Stromal cell of bone marrow (primary cell): ENCODE measurements at places on chromosomes 16 and 17.

- no peak for DNase-seq
Observed at GRCh38 chr17:77990301-77990700, 31.8 kb downstream of the TNRC6C start.

- DNase-seq = no peak
Observed at GRCh38 chr17:10600571-10600970, 51.1 kb upstream of the MYH2 start.

DNA sequence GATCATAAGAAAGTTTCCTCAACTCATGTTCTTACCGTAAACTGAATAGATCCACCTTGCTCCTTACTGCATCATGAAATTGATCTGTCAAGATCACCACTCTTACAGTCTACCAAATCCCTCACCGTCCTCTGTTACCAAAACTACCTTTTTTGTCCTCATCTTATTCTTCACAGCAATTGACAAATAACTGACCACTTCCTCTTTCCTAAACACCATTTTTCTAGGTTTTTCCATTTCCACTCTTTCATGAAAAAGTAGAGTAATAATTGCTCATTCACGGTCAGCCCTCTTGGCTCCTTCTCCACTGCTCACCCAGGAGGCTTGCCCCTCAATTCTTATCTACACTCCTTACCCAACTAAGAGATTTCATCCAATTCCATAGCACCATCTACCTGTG, 44.9 kb downstream of the ABCA5 start:
- DNase-seq = no peak

DNA sequence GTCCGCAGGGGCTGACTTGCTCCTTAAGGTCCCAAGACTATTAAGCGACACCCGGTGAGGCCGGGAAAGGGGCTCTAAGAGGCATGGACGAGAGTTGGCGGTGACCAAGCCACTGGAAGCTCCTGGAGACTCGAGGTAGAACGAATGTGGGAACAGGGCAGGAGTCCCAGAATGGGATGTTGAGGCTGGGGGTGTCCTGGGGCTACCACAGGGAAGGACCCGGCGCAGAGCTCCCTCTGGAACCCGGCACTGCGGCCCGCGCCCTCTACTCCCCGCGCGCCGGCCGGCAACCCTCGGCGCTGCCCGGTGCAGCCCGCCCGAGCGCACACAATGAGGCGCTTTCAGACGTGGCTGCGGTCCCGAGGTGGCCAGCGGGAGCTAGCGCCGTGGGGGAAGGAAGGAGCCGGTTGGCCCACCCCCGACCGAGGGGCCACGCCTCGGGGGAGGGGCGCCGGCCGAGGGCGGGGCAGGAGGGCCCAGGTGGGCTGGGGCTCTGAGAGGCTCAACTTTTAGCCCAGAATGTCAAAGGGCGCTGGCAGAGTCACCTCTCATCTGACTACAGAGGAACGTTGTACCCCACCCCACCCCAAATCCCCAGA, at the start of gene CHST6:
TSS of gene CHST6 (minus strand) at position 366 of the 599 bp plus-strand sequence. CDS start 15,613 bp downstream, outside the sequence.
- DNase-seq = no peak

- DNase-seq = no peak
Observed at GRCh38 chr17:75920045-75920560, 15.4 kb upstream of the MRPL38 start.

- no peak for DNase-seq
Observed at GRCh38 chr17:58375256-58375655, 23.3 kb upstream of the SUPT4H1 start.

- DNase-seq = no peak
Observed at GRCh38 chr16:67845291-67846062, 1.3 kb upstream of the NUTF2 start.

GRCh38 chr16:69693916-69694315, 32.4 kb downstream of the NQO1 start:
- no peak for DNase-seq

- DNase-seq = no peak
Observed at GRCh38 chr16:5065813-5066212, at the start of gene C16orf89. Gene C16orf89 (minus strand): TSS chr16:5065956. CDS start chr16:5065908, 48 bp downstream.

DNA sequence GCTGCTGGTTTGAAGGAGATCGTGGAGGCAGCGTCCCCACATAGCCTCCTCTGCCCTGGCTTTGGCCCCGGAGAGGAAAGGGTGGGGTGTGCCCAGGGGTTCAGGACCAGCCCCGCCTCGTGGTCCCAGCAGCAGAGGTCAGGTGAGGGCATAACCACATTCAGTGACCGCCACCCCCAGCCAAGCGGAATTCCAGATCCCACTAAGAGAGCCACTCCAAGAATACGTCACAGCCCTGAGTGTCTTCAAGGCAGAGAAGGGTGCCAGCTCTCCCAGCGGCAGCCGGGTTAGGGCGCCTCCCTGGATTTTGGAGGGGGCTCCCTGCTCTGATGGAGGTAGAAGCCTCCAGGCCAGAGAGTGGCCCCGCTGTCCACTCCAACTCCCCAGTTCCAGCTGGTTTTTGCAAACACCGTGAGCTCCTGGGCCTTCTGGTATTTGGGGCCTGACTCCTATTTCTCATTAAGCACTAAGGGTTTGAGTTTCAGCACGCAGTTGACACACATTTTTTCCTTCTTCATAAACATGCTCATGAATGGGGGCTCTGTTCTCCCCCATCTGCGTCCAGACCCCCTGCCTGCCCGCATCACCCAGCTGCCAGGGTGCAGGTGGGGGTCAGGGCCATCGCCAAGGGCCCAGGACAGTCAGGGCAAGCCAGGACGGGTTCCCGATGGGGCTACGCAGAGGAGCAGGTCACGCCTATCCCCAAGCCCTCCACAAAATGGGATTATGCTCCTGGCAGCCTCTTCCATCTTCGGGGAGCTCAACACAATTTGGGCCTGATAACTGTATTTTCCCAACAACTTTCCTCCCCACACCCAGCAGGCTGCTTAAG, 98.4 kb upstream of the PLCG2 start:
- no peak for DNase-seq

DNA sequence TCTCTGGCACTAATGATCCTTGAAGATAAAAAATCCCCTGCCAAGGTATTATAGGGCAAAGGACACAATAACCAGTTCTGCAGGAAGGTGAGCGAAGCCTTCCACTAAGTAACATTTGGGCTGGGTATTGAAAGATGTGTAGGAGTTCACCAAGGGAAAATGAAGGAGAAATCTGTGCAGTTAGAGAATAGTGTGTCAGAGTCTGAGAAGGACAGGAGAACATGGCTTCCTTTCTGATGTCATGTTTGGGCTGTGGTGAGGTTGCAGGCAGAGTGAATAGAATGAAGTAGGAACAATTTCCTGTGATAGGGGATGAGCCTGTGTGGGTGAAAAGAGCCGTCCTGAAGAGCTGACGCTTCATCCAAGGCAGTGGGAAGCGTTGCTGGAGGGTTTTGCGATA, 24.1 kb upstream of the CIITA start:
- no peak for DNase-seq

GRCh38 chr17:13127921-13128602, 110.2 kb upstream of the ELAC2 start:
- DNase-seq = no peak

DNA sequence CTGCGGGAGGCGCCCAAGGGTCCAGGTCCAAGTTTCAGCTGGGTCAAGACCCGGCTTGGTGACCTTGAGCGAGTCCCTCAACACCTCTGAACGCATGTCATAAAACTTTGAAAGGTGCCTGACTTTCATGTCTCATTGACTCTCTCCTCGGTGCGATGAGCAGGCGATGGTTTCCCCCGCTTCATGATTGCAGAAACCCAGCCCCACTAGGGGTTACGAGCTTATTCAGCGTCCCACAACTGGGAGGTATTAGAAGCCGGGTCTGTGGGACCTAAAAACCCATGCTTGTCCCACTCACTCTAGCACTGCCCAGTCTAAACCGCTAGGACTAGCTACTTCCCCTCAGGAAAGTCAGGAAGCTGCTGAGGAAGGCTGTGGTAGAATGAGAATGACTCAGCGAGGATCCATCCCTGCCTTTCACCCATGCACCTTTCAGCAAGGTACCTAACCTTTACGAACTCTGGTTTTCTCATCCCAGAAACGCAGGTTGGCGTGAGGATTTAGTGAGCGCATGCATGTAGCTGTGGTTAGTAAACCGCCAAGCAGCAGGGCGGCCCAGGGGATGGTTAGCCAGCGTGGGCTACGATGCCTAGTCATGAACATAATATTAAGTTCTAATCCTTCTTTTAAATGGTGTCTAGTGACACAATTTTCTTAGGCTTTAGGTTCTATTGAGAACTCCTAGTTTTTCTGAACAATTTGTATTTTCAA, 26.2 kb upstream of the RFFL start:
- DNase-seq = no peak

GRCh38 chr16:55437625-55438024, 41.4 kb upstream of the MMP2 start:
- DNase-seq = peak; percentile 71

- no peak for DNase-seq
Observed at GRCh38 chr17:17888821-17889220, 52.0 kb upstream of the SREBF1 start.

DNA sequence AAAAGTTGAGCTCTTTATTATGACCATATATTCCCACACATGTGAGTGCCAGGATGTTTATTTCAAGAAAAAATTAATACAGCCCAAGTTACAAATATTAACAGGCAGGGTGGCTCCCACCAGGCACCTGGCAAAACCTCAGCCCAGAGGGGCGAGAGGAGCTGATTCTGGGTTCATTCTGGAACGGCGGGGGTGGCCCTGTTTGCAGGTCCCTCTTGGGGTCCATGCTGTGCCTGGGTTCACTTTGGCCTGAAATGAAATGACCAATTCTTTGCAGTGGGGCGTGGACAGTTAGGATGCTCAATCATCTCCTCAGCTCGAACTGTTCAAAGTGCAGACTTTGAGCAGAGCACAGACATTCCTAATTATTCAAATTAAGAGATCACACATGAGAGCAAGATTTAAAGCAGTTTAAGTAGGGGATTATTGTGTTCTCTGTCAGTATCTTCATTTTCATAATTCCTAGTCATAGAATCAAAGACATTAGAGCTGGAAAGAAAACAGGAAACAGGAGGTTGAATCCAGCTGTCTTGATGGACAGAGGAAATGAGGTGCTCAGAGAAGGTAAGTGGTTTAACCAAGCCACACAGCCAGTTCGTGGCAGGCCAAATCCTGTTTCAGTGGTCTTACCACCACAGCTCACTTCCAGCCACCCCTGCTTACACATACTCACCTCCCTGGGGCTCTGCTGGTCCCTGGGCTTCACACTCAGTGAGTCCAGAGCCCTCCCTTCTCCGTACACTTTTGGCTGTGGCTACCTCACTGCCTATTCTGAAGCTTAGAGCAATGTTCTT, 363.9 kb upstream of the TNRC6C start:
- DNase-seq = no peak

- DNase-seq = no peak
Observed at GRCh38 chr16:4266372-4266771, 6.5 kb downstream of the TFAP4 start.

GRCh38 chr17:68592009-68592408, 9.2 kb downstream of the FAM20A start:
- DNase-seq = no peak

DNA sequence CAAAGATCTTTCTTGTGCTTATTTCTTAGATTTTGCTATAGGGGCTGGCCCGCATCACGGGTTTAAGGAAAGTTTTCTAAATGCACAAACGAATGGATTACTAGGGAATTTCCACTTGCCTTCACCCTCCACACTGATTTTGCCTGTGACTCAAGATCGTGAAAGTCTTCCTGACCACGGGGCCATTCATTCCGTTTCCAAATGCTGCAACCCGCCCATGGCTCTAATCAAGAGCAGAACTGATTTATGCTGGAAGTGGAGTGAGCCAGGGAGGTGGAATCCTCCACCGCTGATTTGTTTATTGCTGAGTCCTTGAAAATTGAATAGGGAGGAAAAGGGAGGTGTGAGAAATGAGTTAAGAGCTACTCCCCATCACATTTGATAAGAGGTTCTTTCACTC, 52.4 kb downstream of the CA10 start:
- DNase-seq = peak; percentile 2

DNA sequence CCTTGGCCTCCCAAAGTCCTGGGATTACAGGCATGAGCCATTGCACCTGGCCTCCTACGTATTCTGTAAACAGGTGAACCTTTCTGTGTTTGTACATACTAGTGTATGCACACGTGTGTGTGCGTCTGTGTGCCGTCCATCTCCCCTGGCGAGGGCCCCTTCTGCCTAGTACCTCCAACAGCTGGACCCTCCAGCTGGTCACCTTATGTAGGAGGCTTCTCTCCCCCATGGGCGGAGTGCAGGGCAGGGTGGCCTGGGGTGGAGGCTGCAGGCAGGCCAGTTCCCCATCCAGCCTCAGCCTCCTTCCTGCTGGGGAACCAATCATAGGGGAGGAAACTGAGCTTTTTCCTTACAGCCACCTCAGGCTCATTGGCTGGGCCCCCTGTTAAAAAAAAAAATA, 24.4 kb upstream of the DOC2B start:
- no peak for DNase-seq

DNA sequence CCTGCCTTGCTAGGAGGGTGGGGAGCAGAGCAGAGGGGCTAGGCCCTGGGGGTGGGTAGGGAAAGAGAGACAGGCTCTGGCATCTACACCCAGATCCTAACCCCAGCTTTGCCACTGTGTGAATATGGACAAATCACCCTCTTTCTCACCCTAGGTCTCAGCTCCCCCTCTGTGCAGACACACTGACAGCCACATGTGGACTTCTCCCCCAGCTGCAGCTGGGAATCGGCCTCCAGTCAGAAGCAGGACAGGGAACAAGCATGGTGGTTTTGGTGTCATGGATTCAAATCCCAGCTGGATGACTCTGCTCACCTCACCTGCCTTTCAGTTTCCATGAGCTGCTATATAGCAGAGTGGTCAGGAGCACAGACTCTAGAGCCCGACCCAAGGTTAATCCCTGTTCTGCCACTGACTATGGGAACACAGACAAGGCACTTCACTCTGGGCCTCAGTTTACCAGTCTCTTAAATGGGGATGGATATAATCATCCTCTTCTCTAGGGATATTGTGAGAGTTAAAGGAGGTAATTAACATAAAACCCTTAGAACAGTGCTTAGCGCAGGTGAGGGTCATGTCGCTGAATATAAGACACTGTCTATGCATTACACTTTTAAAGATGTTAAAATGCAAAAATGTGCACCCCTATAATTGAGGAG, 26.2 kb upstream of the MAP3K14 start:
- DNase-seq = no peak

DNA sequence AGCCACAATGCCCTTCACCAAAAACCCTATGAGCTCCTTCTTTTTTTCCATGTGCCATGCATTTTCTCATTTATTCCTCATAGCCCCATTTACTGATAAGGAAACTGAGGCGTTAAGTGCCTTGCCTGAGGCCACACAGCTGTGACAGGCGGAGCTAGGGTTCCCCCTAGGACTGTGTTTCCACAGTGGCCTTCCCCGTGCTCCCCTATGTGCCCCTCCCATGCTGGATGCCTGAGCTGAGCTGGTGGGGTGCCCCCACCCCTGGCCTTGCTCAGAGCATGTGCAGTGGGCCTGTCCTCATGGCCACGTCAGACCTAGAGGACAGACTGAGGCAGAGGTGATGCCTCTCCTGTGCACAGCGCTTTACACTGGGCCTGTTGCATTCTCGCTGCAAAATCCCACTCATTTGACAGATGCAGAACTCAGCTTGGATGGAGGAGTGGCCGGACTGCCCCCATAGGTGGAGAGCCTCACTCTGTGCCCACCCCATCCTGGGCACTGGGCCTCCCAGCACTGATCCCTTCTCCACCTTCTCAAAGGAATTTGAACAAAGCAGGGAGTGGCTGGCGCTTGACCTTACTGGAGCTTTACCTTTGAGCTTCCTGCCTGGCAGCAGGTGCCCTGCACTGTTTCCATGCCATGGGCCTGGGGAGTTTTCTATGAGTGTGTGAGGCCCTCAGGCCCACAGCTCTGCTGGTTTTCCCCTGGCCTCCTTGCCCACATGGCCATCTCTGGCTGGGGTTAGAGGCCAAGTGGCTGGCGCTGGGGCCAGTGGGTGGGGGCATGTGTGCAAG, 2.6 kb downstream of the MAP2K3 start:
- DNase-seq = no peak

- DNase-seq = no peak
Observed at GRCh38 chr17:81537343-81537855, 9.2 kb downstream of the FSCN2 start.
